SJSA1 (cell line): ENCODE measurements at places on chromosomes 11 and 22. TPM values are rescaled to one million over a fixed set of nuclear protein-coding genes. Genes with fewer than 3 reads are reported as not detected.

POU2AF2 gene
- total RNA-seq = not detected in 2 replicates

DNA sequence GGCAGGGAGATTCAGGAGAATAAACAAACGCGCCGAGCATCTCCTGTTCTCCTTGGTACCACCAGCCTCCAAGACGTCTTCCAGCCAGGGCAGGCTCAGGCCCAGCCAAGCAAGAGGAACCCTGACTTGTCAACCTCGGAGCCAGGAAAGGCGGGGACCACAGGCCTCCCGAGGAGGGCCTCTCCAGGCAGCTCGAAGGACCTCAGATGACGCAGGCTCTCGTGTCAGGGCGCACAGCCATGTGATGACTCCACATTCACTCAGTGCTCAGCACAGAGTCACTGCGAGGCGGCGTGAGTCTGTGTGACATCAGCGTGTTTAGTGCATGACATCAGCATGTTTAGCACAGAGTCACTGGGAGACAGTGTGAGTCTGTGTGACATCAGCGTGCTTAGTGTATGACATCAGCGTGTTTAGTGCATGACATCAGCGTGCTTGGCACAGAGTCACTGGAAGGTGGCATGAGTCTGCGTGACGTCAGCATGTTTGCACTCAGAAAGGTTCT is 241.4 kb downstream of the BRD1 start:
- DNase-seq = no peak

DNA sequence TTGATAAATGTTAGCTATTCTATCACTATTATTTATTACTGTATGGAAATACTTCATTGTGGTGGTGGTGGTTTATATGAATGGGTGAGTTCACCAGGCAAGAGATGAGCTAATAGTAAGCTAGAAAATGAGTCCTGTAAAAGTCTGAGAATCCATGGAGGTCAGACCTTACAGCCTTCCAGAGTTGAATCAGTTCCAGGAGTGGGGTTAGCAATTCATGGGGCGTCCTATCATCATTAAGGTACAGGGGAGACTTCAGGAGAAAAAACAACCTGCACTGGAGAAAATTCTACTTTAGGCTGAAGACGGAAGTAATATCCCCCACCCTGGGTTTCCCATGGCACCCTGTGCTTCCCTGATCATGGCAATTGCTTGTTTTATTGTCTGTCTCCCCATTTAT is 6.5 kb downstream of the SYT13 start:
- DNase-seq = no peak

RIN1 gene
- total RNA-seq = 44.9 and 58.0 TPM in 2 replicates

CD3G gene
- not detected in 2 replicates for total RNA-seq

TEX12 gene
- 0.16 TPM in 1 of 2 replicates, not detected in the other for total RNA-seq

DNA sequence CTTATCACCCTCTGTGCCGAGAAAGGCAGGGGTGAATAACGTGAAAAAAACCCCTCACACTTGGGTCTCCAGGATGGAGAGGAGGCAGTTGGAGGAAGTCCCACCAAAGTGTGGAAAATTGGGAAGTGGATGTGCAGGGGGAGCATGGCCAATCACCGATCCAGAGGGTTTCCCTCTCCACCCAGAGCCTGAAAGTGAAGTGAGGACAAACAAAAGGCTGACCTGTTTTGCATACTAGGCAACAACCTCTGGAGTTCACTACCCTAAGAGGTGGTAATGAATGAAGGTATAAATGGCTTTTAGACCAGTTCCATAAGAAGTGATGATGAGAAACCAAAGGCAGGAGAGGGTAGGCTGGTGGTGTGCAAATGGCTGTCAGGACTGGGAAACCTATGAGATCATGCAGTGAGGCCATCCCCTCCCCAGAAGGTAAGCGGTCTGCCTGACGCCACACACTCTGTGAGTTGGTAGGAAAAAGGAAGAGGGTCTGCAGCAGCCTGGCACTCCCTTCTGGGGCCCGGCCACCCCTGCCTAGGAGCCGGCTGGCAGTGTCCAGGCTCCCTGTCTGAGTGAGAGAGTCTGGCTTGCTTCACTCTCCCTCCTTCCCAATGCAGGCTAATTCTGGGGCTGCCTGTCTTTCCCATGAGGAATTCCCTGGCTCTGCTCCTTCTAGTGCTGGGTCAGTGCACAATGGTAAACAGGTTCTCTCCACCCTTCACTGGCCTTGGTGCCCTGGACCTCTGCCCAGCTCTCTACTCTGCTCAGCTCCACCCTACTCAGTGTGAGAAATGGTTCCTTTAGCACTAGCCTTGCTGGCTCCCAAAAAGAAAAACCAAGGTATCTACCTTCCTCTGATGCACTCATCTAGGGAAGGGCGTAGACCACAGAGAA is 15.6 kb downstream of the TBC1D10A start:
- no peak for DNase-seq

- DNase-seq = no peak
Observed at GRCh38 chr11:22974251-22974650, 114.0 kb upstream of the CCDC179 start.

DNA sequence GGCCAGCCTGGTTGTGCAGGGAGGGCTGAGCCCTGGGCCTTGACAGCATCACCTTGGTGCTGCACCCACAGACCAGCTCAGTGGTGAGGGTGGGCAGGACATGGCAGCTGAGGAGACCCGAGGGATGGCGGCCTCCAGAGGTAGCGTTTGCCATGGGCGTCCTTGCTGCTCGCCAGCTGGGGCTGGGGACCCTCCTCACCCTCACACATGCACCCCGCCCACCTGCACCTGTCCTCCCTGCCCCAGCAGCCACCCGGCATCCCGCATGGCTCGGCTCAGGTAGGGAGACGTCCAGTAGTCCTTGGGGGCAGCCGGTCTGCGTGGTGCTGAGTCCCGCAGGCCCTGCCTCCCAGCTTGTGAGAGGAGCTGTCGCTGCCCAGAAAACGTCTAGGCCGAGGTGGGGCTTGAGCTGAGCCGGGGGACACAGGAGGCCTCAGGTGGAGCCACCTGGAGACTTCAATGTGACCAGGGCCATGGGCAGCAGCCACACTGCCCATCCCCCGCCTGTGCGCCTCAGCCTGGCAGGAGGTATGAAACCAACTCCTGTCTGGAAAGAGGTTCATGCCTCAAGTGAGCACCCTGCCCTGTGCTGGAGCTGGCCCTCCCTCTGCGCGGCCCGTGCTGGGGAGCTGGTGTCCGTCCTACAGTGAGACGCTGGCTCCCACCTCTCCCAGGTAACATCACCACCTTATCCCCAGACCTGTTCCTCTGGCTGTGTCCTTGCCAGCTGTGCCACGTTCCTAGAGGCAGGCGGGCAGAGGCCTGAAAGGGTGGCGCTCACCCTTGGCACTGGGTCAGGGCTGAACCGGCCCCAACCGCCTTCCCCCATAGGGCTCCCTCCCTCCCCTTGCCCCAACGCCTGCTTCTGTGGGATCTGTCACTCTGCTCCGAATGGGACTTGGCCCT is 3.3 kb upstream of the TRABD start:
- DNase-seq = no peak

OR8G5 gene
- total RNA-seq = not detected in 2 replicates

GRCh38 chr22:40493441-40493840 is 123.0 kb downstream of the SGSM3 start:
- no peak for DNase-seq

DNA sequence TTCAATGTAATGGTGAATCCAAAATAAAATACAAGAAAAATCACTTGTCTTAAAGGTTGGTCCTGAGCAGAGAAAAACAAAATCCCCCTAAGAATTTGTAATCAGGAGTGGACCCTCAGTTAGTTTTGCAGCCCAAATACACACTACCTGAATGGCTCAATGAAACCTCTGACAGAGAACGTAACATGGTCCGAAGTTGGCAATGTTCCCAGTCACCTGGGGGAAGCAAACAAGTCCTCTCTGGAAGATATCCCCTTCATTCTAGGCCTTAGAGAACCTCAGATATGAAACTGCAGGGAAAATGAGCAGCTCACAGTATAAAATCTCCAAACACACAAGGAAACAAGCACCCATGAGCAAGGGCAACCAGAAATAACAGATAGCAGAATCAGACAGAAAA is 58.2 kb downstream of the MORC2 start:
- DNase-seq = peak; percentile 23

DNA sequence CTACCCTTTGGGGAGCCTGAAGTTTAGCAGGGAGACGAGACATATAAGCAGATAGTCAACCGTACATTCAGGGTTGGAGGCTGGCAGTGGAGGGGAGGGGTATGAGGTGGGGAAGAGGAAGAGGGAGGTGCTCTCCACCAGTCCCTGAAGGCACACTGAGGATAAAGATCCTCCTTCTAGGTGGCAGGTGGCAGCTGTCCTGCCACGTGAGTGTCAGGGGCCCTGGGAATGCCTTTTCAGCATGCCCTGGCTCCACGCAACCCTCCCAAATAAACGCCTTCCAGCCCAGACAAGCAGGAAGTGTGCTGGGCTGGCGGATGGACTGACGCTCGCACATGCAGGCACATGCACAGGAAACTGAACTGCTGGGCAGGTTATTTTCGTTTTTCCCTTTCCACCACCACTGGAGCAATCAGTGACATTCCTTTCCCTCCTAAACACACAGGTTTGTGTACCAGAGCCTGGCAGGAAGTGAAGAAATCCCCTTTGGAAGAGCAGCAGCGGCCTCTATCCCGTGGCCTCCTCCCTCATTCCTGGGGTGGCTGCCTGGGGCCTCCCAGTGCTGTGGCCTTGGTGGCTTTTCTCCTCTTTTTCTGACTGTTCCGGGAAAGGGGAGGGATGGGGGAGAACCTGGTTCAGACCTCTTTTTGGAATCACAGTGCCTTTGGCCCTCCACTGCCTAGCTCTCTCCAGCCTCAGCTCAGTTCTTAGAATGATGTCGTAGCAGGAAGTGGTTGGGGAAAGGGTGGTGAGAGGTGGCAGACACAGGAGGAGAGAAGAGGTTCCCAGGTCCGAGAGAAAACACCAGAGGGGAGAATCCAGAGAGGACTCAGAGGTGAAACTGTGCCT is 157.0 kb upstream of the TIMP3 start:
- DNase-seq = peak; percentile 62

KLHDC7B gene
- 0.11 and 0.66 TPM in 2 replicates for total RNA-seq

TRPM5 gene
- not detected in 2 replicates for total RNA-seq

DGCR6 gene
- 0.95 and 1.9 TPM in 2 replicates for total RNA-seq

GRCh38 chr11:114886644-114887265 is 208.4 kb downstream of the NXPE2 start:
- DNase-seq = no peak

- no peak for DNase-seq
Observed at GRCh38 chr11:105023003-105023402, at the start of gene CASP5. TSS of gene CASP5 (minus strand) at chr11:105023168. CDS start at chr11:105023136, 32 bp downstream.

- DNase-seq = no peak
Observed at GRCh38 chr11:68661014-68661413, 23.3 kb upstream of the GAL start.

- no peak for DNase-seq
Observed at GRCh38 chr11:14973621-14974514, 1.7 kb upstream of the CALCA start.

DNA sequence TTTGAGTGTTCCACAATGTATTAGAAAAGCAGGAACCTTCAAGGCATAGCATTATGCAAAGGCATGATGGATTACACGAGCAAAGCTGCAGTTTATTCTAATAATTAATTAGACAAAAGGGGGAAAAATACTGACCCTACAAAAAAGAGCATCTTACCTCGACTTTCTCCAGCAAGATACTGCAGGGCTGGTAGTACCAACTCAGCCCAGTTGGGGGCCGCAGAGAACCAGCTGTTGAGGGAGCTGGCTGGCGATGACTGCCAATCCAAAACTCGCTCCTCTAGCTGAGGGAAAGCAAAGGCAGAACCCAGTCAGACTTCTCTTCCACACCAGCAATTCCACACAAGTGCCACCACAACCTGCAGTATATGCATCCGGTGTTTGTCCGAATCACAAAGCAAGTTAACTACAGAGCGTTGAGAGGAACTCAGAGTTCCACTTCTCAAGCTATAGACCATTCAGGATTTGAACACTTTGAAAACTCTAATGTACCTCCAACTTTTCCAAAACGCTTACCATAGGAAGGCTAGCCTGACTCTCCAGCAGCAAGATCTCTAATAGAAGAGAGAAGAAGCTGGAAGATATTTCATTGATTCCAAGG is 13.7 kb downstream of the NFRKB start:
- DNase-seq = no peak

SLC5A4 gene
- not detected in 2 replicates for total RNA-seq

- no peak for DNase-seq
Observed at GRCh38 chr11:8060801-8061554, 20.0 kb upstream of the TUB start.

- DNase-seq = no peak
Observed at GRCh38 chr11:116101902-116102301, 597.7 kb upstream of the CADM1 start.

DNA sequence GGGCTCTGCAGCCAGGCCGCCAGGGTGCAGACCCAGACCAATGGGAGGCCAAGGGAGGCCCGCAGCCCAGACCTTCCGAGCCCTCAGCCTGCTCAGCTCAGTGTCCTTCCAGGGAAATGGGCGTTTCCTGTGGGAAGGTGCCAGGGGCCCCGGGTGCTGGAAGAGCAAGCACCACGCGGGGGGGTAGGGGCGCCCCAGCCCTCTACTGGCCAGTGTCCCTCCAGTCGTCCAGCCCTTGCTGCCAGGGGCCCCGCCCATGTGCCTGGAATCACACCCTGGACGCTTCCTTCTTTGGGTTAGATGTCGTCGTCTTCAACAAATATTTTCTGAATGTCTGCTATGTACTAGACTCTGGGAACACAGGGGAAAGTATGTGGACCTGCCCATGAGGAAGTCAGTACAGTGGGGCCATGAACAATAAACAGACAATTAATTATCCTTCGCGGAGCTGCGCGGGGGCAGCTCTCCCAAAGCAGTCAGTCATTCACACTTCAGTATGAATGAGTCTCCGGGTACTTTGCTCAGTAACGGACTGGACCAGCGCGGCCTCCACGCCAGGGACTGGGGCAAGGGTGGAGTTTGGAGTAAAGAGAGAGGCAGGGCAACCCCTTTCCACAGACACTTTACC is 60.2 kb downstream of the CDKN1C start:
- DNase-seq = peak; percentile 95

SMIM38 gene
- 0.38 and 0.50 TPM in 2 replicates for total RNA-seq

- peak; percentile 24 for DNase-seq
Observed at GRCh38 chr22:20117633-20118299, 740 bp upstream of the TRMT2A start.

- no peak for DNase-seq
Observed at GRCh38 chr11:61580271-61580888, 496 bp downstream of the SYT7 start.
